ENCODE measurements at places on chromosomes 1 and 21. TPM values are rescaled to one million over a fixed set of nuclear protein-coding genes. Genes with fewer than 3 reads are reported as not detected.
A peak's percentile ranks its signal among the peaks of the same experiment; 100 is the strongest.

DNA sequence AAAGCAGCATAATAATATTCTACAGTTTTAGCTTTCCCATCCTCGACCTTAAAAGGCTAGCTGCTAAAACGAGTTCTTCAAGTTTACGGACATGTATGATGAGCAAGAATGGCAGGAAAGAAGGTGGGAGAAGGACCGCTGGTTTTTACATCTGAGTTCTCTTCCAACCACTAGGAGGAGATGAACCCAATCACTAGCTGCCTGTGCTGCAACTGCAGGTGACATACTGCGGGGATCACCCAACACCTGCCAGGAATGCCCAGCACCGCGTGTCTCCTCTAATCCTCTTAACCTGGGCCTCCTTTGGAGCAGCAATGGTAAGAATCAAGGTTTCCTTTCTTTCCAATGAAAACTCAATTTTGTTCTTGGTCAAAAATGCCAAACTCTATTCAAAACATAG is 23.5 kb downstream of the TOR3A start:
- DNase-seq = peak; percentile 13

DNA sequence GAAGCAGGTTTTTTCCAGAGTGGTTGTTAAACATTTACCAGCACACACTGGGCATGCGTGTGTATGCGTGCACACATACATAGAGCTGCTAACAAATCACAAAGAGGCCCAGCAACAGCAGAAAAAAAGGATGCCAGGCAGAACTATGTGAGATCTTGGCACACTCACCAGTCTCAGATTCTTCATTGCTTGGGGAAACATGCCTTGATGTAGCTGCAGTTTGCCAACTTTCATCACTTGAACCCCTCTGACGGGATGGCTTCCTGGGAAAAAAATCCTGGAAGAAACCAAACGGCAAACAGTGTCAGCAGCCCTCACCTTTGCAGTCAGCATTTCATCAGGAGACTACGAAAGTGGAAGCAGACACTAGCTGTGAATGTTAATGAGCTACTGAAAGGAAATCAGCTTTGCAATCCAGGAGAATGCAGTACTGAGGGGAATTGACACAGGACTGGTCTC is 609.1 kb downstream of the KIF26B start:
- no peak for DNase-seq

- no peak for DNase-seq
These were observed 1067.0 kb downstream of the ADGRL2 start for GRCh38 chr1:82867781-82868180.

Gene PLEKHO1
- polyA plus RNA-seq = 54.4 TPM

Gene MRPL39
- 32.5 TPM for polyA plus RNA-seq

Gene CELA3A
- polyA plus RNA-seq = not detected

Gene OR2L2
- polyA plus RNA-seq = 0.04 TPM
